ENCODE measurements at places on chromosomes 12 and 14.

DNA sequence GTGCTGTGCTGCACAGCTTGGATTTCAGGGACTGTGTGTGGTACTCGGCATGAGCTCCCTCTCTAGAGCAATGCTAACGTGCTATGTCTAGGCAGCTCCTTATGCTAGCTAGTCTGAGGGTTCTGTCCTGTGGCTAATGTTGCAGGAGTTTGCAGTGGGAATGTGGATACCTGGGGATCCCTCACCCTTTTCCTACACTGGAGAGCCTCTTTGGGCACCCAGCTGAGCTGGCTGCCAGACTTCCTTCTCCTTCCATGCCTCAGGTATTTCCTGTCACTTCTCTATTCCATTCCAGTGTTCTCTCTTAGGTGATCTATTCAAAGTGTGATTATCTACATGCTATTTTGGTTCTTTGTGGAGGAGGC is 64.9 kb downstream of the FBXO33 start:
- DNase-seq = no peak

- DNase-seq = peak; percentile 47
Observed at GRCh38 chr14:89641495-89642175, 224.6 kb upstream of the FOXN3 start.

DNA sequence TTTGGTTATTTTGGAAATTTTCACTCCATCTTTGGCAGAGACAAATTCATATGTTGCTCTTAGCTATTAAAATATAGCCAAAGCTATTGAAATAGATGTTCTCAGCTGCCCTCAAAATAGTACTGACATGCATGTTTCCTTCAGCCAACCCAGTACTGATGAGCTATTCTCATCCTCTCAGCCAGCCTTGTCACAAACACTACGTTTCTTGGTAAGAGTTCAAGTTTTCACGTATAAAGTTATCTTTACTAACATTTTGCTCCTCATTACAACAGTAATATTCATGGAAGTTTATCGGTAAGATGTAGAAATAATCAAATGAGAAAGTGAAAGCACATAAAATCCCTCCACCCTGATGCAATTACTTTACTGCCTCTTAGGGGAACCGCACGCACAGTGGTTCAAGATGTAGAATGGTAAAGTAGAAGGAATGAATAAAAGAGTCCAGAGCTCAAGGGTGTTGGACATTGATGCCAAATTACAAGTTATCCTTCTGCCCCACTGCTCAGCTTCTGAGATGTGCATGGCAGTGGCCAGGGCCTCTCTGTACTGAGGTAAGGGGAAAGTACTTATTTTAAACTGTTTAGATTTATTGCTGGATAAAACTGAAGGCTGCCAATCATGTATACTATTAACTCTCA is 20.7 kb downstream of the GCH1 start:
- DNase-seq = no peak

DNA sequence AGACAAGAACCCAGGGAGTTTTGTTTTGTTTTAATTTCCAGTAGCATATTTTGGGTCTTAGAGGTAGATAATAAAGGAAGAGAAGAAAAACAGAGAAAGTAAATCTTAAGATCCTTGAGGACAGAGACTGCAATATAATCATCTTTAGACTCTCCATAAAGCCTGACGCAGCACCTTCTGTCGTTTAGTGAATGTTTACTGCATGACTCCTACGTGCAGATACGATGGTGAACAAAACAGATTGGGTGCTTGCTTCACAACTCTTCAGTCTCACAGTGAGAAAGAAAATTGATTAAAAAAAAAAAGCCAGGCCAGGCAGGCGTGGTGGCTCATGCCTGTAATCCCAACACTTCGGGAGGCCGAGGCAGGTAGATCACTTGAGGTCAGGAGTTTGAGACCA is 86.9 kb downstream of the STON2 start:
- DNase-seq = no peak

DNA sequence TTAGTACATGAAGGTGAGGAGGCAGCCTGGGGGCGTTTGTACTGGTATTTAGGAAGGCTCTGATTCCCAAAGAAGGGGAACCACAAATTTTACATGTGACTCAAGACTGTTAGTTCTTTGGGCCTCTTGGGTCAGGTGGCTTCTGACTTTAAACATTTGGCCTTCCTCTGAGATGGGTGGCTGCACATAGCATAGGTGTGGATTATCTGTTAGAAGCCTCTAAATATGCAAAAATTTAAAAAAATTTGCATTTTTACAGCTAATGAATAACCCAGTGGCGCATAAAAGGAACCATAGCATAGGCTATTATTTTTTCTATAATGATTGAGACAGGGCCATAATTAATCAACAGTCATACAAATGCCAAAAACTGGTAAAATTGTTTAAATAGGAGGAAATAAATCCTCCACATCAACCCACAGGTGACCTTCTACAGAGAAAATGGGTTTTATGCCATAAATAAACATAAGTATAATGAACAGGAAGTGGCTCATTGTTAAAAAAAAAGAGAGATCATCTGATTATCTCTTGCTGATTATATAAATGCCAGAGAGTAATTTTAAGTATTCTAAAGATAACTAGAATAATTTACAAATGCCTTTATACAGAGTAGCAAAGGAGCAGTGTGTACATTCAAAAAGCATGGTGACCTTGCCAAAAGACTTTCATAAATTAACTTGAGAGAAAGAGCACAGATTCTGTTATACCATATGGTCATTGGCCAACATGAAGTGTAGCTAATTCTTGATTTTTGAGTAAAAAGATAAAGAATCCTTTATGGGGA is 284.2 kb upstream of the ATP2B1 start:
- no peak for DNase-seq

GRCh38 chr12:56590237-56590830 is 39.8 kb downstream of the BAZ2A start:
- DNase-seq = no peak

- DNase-seq = peak; percentile 19
Observed at GRCh38 chr12:122486805-122487426, 13.8 kb downstream of the ZCCHC8 start.

DNA sequence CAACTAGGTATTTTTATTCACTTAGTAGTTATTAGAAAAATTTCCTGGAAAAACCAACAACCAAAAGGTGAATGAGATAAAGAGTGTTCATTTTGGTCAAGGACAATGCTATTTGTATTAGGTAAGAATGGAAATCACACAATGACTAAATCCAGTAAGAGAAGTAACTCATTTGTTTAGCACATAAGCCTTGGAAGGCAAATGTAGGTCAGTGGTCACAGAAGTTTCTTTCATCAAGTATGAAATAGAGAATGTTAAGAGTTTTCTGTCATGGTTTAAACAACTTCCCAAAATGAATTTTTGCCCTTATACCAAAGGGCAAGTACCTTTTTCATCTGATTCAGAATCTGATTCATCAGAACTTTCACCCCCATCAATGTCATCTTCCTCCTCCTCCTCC is 101.7 kb downstream of the KIF21A start:
- DNase-seq = no peak

- DNase-seq = no peak
Observed at GRCh38 chr14:93645200-93645599, 143.1 kb downstream of the PRIMA1 start.

DNA sequence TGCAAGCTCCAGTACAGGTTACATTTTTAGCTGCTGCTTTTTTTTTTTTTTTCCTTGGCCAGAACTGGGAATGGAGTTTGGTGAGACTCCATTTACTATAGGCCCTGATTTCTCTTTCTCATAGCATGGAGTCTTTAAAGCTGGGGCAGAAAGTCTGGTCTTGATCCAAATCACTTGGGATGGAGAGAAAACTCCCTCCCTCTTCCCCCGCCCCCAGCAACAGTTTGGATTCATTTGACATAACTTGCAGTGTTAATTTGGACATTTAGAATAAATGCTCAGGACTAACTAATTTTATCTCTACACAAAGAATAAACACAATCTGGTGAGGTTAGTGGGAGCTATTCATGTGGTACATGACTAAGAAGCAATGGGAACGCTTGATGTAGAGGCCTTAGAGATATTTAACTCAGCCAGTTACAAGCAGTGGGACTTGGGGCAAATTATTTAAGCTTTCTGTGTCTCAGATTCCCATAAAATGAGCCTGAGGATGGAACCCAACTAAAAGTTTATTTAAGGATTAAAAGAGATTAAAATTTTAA is 107.3 kb upstream of the ARHGAP5 start:
- no peak for DNase-seq

- DNase-seq = no peak
Observed at GRCh38 chr12:41327096-41327895, 139.2 kb downstream of the PDZRN4 start.

DNA sequence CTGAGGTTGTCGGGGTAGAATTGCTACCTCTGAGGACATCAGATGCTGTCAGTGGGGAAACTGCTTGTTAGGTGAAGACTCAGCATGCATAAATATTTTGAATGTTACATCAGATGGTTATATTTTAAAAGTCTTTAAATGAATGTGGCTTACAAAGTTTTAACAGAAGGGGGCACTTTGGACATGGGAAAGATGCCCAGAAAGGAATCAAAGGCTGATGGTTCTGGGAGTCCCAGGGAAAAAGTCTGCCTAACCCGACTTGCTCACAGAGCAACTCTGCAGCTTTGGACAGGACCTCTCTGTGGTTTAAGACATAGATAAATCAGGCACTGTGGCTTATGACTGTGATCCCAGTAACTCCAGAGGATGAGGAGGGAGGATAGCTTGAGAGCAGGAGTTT is 474.9 kb downstream of the ATP23 start:
- DNase-seq = no peak
